Stimulated activated effector memory CD8-positive, alpha-beta T cell treated with anti-CD3 and anti-CD28 coated beads, Interleukin-12 subunit alpha, Interleukin-12 subunit beta, amount 100 ng/mL, for 72 hours (primary cell): ENCODE measurements at places on chromosomes 16 and 17.

DNA sequence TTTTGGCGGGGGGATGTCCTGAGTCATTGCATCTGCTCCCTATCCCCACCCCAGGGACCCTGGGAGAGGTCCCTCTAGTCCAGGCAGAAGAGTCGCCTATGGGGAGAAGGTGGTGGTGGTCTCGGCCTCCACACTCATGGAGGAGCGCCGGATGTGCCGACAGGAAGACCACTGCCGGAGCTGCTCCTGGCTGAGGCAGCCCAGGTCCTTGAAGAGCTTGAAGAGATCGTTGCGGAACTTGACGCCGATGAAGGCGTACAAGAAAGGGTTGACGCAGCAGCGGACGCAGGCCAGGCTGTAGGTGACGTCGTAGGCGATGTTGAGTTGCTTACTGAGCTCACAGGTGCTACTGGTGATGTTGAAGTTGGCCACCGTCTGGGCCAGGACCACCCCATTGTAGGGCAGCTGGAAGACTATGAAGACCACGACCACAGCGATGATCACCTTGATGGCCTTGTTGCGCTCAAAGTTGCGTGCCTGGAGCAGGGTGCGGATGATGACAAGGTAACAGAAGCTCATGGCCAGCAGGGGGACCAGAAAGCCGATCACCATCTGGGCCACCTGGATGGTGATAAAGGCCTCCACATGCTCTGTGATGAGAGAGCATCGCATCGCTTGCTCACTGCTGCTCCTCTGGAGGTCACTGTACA, 10.5 kb downstream of the CCR7 start:
- no peak for DNase-seq

- DNase-seq: no peak
Observed at GRCh38 chr16:56641166-56641565, 2.7 kb downstream of the MT1A start.

- no peak for DNase-seq
Observed at GRCh38 chr16:4700997-4701743, 7.8 kb downstream of the NUDT16L1 start.

GRCh38 chr16:85908444-85908843, 9.5 kb downstream of the IRF8 start:
- no peak for DNase-seq
